ENCODE measurements at places on chromosomes 16 and 17.

DNA sequence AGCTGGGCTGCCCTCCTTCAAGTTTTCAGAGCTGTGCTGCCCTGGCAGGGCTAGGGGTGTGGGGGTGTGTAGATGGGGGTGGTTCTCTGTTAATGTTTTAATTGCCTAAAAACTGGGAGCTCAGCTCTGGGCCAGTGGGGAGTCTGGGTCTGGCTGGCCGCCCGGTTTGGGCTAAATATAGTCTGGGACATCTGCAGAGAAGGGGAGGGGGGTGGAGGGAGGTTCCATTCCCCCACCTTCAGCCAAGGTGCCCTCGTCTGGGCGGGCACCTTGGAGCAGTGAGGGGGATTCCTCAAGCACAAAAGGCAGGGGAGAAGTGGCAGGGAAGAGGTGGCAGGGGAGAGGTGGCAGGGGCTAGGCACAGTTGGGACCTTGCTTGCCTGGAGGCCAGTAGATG, 13.0 kb downstream of the RARA start:
- no peak for DNase-seq

GRCh38 chr17:1908699-1909309, 79.0 kb downstream of the RPA1 start:
- DNase-seq: peak; percentile 6

- DNase-seq: no peak
Observed at GRCh38 chr17:42313389-42313772, 25.1 kb downstream of the STAT5A start.

GRCh38 chr16:49672753-49673152, 183.2 kb downstream of the ZNF423 start:
- DNase-seq: no peak

GRCh38 chr17:42760652-42761581, at the start of gene RAMP2:
RAMP2 (plus strand) TSS chr17:42761227; CDS start chr17:42761262, 35 bp downstream.
- DNase-seq: no peak

DNA sequence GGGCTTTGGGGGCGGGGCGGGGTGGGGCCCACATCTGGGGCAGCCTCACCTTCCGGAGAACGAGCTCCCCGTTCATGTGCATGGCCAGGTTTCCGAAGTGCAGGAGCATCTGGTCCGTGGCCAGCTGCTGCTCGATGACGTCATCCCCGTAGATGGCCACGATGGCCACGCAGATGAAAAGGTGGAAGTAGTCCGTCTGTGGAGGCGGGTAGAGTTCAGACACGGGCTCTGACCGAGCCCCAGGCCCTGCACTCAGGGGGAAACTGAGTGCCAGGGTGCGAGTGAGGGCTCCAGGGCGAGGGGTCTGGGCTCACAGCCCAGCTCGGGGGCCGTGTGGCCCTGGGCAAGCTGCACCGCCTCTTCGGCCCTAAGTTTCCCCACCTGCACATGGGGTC, 93.7 kb downstream of the TBC1D16 start:
- DNase-seq: no peak

GRCh38 chr16:86919078-86919477, 340.7 kb downstream of the FOXL1 start:
- no peak for DNase-seq

GRCh38 chr17:76184290-76184689, 43.2 kb upstream of the FOXJ1 start:
- no peak for DNase-seq

GRCh38 chr16:4412854-4413253, 3.5 kb downstream of the CORO7 start:
- no peak for DNase-seq

DNA sequence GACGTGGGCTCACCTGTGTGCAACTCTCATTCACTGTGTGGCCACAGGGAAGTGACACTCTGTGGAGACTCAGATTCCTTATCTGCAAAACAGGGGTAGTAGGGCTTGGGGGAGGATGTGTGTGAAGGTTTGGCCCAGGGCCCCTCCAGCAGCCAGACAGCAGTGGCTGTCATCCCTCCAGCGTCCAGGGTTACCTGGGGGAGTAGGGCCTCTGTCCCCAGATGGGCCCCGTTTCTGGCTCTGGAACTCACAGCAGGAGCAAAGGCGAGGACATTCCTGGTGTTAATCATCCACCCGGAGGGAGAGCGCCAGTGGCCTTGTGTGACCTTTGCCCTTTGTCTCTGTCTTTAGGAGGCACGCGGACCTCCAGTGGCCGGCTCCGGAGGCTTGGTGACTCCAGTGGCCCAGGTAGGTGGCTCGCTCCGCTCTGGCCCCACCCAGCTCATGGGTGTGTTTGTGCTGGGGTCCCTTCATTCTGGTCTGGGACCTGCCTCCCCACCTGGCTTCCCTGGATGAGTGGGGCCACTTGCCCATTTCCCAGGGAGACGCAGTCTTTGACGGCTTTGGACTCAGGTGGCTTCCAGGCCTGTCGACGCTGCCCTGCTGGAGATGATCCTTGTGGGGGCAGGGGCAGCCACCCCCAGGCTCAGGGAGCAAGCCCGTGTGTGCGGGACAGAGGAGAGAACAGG, 166.2 kb downstream of the SEC14L1 start:
- DNase-seq: no peak
